Sciatic nerve (tissue), 2 donors: ENCODE measurements at places on chromosomes 3 and 15. TPM values are rescaled to one million over a fixed set of nuclear protein-coding genes. Genes with fewer than 3 reads are reported as not detected.

Gene ITGA11
- total RNA-seq: 10.3 TPM

- DNase-seq: no peak
Observed at GRCh38 chr15:78625606-78626280, 4.9 kb upstream of the CHRNA3 start.

Gene MESP2
- total RNA-seq: 0.45 TPM

DNA sequence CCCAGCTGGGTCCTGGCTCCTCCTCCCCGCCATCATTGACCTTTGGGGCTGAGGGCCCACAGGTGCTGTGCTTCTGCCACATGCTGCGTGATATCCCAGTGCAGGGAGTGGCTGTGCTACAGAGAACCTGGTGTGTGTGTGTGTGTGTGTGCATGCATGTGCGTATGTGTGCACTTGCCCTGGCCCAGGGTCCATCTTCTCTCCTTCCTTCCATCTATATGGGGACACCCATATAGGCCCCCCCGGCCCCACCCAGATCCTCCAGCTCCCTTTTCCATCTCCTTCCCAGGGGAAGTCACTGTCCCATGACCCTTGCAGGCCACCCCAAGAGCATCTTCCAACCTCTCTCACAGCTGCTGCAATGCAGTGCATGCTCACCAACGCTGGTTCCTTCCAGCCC, 12.6 kb downstream of the RASGRF1 start:
- DNase-seq: no peak

GRCh38 chr3:18735005-18735404, 309.9 kb upstream of the SATB1 start:
- DNase-seq: no peak

Gene DUOX2
- 1.5 TPM for total RNA-seq

Gene HMCES
- 36.6 TPM for total RNA-seq

Gene PRKCD
- 30.3 TPM for total RNA-seq

DNA sequence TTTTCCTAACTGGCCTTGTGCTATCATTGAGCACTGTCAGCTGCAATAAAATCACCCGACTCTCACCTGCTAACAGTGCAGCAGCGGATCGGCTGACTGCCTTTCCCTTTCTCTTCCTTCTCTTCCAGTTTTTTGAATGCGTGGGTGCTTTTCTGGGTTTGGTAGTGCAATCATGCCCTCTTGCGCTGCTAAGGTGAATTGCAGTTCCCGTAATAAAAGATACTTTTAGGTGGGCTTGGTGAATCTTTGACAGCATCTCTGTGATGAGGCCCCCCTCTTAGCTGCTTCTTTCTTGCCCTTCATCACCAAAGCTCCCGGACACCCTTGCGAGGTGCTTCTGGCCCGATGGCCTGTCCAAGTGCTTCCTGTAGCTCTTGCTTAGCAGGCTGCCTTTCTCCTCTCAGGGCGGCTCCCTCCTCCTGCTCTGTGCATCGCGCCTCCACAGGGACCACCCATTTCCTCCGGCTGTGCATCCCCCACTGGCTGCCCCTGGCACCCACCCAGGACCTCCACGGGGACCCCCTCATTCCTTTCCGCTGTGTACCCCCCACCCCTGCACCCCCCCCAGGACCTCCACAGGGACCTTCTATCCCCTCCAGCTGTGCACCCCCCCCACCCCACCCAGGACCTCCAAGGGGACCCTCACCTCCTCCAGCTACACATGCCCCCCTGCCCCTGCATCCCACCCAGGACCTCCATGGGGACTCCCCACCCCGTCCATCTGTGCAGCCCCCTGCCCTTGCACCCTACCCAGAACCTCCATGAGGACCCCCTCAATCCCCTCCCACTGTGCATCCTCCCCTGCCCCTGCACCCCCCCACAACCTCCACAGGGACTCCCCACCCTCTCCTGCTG, 50.8 kb upstream of the RPL32 start:
- no peak for DNase-seq

Gene MCTP2
- total RNA-seq: 32.3 TPM

- no peak for DNase-seq
Observed at GRCh38 chr3:165797551-165797950, 39.7 kb downstream of the BCHE start.

- no peak for DNase-seq
Observed at GRCh38 chr15:65595960-65596359, 15.0 kb downstream of the INTS14 start.

- no peak for DNase-seq
Observed at GRCh38 chr3:147574621-147575020, 165.5 kb downstream of the ZIC1 start.

Gene PROK2
- 3.0 TPM for total RNA-seq

GRCh38 chr3:38138349-38139190, at the start of gene MYD88:
Gene MYD88, plus strand, starts transcription at chr3:38138661. Its CDS starts 40 bp downstream, at chr3:38138701.
- peak; percentile 91 for DNase-seq

Gene GCNT3
- total RNA-seq: not detected

DNA sequence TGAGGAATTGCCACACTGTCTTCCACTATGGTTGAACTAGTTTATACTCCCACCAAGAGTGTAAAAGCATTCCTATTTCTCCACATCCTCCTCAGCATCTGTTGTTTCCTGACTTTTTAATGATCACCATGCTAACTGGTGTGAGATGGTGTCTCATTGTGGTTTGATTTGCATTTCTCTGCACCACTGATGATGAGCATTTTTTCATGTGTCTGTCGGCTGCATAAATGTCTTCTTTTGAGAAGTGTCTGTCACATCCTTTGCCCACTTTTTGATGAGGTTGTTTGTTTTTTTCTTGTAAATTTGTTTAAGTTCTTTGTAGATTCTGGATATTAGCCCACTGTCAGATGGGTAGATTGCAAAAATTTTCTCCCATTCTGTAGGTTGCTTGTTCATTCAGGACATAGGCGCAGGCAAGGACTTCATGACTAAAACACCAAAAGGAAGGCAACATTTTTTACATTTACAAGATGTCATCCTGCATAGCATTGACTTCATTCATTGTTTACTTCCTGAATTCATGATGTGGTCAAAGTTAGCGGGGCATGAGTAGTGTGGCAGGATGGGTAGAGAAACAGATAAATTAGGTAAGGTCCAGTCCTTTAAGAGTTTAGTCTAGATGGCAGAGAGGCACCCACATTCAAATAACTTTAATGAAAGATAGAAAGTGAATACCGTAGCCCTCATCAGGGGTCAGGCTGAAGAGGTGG, 45.1 kb upstream of the LPP start:
- no peak for DNase-seq

Gene DNAH1
- total RNA-seq: 20.1 TPM

GRCh38 chr15:66673410-66674322, 28.4 kb upstream of the SMAD6 start:
- DNase-seq: peak; percentile 68

GRCh38 chr3:44326019-44326418, 12.5 kb upstream of the TCAIM start:
- no peak for DNase-seq

Gene SECISBP2L
- 599 TPM for total RNA-seq

DNA sequence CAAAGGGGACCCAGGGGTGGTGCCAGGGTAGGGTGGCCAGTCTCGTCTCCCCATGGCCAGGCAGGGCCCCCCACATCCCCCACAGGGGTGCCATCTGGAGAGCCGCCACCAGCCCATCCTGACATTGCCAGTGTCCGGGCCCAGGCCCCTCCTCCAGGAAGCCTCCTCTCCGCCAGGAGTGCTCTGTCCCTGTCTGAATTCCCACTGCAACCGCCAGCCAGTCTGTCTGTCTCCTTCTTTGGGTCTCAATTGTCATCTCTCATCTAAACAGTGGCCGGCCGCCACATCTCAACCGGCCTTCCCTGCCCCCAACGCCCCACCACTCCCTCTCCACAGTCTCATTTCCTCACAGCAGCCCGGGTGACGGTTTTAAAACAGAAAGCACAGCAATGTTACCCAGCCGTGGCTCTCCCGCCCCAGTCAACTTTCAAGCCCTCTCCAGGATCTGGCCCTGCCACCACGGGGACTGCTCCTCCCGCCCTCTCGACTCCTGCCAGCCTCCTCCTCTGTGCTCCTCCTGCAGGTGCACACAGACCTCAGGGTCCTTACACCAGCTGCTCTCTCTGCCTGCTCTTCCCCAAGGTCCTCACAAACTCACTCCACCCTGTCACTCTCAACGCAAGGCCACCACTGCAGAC, 57.0 kb downstream of the IQSEC1 start:
- no peak for DNase-seq

DNA sequence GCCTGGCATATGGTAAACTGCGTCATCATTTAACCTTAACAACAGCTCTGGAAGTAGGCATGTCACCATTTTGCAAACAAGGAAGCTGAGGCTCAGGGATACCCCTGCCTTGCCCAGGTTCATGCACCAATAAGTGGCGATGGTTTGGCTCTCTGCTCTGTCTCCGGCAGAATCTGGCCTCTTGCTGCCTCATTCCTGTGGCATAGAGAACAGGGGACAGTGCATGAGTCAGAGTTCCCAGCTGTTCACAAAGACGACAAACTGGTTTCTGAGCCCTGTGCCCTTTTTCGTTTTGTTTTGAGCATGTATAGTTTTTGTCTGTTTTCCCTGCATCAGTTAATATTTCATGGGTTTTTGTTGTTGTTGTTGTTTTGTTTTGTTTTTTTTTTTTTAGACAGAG, 236.8 kb downstream of the OPA1 start:
- no peak for DNase-seq

Gene ZNF662
- 19.0 TPM for total RNA-seq

GRCh38 chr15:51099185-51099584, 4.5 kb upstream of the TNFAIP8L3 start:
- no peak for DNase-seq

DNA sequence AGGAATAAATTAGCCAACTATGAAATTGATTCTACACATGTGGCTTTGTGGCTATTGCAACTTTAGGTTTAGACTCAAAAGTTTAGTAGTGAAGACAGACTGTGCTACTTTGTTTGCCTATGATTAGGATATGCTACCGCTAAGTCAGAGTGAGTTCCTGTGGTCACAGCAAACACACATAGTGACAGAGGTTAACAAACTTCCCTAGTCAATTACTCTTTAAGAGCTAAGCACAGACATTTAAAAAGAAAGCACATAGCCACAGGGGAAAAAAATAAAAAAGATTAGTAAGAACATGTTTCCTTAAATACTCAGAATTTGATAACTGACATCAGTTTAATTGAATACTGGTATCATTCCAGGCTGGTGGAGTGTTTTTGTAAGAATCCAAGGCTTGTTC, 207.1 kb downstream of the GBE1 start:
- no peak for DNase-seq

Gene SLC38A3
- total RNA-seq: 2.5 TPM

- DNase-seq: no peak
Observed at GRCh38 chr3:154979331-154979730, 100.8 kb upstream of the MME start.

Gene TRAK1
- 50.2 TPM for total RNA-seq

DNA sequence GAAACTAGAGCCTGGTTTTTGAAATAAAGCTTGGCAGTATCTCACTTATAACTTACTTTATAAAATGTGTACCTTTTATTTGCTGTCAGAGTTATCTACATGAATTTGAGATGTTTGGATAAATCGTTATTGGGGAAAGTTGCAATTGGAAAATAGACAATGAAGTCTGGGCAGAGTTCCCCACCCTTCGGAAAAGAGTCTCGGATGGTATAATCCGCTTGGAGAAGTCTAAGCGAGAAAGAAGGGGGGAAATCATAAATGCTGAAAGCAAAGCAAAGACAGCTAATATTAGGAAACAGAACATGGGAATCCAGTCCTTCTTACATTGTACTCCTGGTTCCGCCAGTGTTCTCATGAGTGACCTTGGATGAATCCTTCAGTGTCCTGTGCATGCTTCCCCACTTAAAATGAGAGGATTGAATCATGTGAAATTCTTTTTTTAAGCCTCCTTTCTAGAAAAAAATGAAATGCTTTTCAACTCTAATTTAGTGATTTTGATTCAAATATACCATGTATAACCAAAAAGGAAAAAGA, 162.4 kb downstream of the ATG7 start:
- DNase-seq: no peak

DNA sequence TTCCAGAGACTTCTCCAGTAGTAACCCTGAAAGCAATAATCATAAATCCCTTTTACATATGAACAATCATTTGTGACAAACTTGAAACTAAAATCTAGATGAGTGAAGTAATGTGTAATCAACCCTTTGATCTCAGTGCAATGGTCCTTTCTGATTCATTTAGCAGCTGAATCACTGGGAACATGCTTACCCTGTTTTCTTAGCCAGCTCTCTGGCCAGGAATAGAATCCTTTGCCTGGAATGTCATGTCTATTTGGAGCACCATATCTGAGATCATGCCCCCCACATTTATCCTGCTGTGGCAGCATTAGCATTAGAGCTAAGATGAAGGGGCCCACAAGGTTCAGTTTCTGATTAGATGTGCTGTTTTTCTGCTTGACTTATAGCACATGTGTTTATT, 309.8 kb downstream of the OXSM start:
- no peak for DNase-seq

DNA sequence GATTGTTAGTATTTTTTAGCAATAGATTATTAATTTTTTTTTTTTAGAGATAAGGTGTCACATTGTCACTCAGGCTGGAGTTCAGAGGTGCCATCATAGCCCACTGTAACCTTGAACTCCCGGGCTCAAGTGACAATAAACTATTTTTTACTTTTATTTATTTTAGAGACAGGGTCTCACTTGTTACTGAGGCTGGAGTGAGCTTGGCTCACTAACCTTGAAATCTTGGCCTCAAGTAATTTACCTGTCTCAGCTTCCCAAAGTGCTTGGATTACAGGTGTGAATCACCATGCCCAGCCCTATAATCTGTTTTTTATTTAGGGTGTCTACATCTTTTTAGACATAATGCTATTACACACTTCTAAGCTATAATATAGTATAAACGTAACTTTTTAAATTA, 7.9 kb upstream of the ARPP19 start:
- no peak for DNase-seq

Gene TRIM42
- not detected for total RNA-seq

- DNase-seq: no peak
Observed at GRCh38 chr15:61634837-61635236, 405.7 kb upstream of the RORA start.

DNA sequence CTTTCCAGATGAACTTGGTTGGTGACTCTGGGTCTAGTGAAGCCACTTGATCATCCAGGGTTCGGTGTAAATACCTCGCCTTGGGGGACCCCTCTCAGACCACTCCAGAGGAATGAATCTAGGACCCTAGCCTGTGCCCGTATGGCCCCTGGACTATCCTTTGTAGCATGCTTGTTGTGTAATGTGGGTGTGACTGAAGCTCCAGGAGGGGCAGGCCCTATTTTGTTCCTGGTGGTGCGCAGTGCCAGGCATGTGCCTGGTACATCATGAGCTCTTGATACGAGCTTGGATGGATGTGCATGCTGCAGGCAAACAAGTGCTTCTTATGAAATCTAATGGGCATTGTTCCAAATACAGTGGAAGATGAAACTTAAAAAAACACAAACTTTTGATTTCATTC, 82.8 kb downstream of the EBLN2 start:
- no peak for DNase-seq

- DNase-seq: no peak
Observed at GRCh38 chr3:82676356-82677026, 915.0 kb upstream of the GBE1 start.

Gene CP
- 26.1 TPM for total RNA-seq

GRCh38 chr15:90001683-90002427, 731 bp downstream of the ZNF710 start:
- peak; percentile 82 for DNase-seq
